NCI-H446 treated with DMSO at 0.1 percent for 48 hours (cell line): ENCODE measurements at places on chromosomes 12 and 14.

DNA sequence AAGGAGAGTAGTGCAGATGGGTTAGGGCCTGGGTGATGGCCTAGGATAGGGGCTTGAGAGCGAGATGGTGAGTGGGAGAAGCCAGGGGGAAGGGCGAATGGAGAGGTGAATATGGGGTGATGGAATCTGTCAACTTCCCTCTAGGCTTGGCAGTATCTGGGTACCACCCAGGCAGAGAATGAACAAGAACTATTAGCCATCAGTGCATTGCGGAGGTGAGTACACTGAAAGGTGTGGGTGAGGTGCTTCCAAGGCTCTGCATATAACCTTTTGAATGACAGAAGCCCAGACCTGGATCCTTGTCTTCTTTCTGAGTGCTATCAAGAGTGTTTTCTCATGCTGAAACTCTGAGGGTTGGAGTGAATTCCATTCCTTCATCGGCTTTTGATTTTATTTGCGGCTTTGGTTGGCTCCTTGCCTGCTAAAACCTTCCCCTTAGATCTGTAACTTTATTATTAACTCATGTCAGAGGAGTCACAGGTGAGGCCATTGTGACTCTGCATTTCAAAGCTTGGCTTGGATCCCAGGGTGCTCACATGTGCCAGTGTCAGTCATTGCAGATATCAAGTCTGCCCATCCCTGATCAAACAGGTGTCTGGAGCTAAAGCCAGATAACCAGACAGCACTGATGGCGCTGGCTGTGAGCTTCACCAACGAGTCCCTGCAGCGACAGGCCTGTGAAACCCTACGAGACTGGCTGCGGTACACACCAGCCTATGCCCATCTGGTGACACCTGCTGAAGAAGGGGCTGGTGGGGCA is 18.6 kb downstream of the PEX5 start:
- DNase-seq, result no peak

- no peak for DNase-seq
Observed at GRCh38 chr12:9041321-9041720, 52.0 kb downstream of the KLRG1 start.

DNA sequence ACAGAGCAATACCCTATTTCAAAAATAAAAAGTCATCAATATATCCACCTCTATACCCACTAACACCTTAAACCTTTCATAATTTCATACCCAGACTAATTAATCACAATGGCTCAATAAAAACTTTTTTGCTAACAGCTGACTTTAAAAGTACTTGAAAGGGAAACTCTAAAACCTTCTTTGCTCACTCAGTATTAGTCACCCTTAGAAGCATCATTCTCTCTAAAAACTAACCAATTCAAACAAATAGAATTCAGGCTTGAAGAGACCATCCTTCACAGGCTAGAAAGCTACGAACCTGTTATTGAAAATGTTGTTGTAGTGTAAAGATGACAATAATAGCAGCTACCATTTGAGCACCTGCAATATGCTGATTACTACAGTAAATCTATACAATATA is 37.2 kb downstream of the HECTD1 start:
- no peak for DNase-seq

- DNase-seq, result no peak
Observed at GRCh38 chr12:3202734-3203446, 125.7 kb downstream of the TSPAN9 start.

DNA sequence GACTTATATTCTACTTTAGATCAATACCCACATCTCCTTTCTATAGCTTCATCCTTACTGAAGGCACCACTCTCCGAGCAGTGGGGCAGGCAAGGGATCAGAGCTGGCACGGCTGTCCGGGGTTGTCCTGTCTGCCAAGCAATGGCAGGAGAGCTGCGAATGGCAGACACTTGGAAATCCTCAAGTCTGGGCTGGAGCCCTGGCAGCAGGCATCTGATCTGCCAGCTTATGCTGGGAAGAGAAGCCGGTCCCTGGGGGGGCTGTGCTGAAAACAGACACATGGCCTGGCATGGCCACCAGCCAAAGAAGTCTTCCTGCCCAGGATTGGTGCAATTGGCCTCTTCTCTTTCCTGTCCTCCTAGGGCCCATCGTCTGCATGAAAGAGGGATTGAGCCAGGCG is 280.2 kb upstream of the PWP1 start:
- DNase-seq, result peak; percentile 64
